ENCODE measurements at places on chromosomes 3 and 15. TPM values are rescaled to one million over a fixed set of nuclear protein-coding genes. Genes with fewer than 3 reads are reported as not detected.

CNTN6 gene
- 2.2 TPM for total RNA-seq

SI gene
- not detected for total RNA-seq

DNA sequence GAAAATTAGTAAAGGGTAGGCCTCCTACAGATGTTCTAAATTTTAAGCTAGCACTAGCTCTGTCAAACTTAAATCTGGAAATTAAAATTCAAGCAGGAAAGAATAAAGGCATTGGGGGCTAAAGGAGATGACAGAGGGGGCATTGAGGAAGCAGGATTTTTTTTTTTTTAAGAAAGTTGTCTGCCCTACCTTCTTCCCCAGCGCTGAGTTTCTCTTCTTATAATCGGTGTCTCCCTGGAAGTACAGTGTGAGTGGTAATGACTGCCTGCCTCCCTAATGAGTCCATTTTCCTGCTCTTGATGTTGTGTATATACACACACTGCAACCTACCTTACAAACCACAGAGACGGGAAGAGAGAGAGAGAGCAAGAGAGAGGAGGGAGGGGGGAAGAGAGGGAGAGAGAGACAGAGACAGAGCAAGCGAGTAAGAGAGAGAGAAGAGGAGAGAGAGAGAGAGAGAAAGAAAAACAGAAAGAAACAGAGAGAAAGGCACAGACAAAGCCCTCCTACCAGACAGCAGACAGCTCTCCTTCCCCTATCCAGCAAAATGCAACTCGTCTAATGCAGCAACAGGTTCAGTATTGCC lies 47.0 kb downstream of the ZBTB20 start:
- no peak overlapping the region for H3K4me3 ChIP-seq
- H3K27ac ChIP-seq = no peak overlapping the region
- DNase-seq = peak; percentile 1
- H3K36me3 ChIP-seq = peaks cover 5% of the 10 kb centered on the region
- H3K4me1 ChIP-seq = no peaks in the 10 kb centered on the region
- H3K27me3 ChIP-seq = no peaks in the 10 kb centered on the region

DNA sequence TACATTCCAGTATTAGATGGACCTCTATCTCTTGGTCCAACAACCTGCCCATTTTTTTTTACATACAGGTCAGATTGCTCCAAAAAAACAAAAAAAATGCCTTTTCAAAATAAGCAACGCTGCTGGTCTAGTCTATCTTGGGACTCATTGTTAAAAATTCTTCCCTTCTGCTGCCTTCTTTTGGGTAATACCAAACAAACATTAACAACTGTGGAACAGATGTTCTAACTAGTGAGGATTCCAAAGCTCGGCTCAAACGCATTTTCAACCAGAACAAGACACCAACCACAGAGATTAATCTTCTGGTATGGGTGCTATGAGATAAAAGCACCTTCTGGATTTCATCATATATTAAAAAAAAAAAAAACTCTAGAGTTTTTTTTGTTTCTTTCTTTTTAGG lies 24.7 kb downstream of the ARHGAP31 start:
- no peak overlapping the region for H3K4me3 ChIP-seq
- no peak overlapping the region for H3K27ac ChIP-seq
- no peaks in the 10 kb centered on the region for H3K36me3 ChIP-seq
- H3K27me3 ChIP-seq = peaks cover 25% of the 10 kb centered on the region
- no peak for DNase-seq

- H3K4me1 ChIP-seq = peaks cover 30% of the 10 kb centered on the region
- no peak for DNase-seq
- no peaks in the 10 kb centered on the region for H3K36me3 ChIP-seq
- no peak overlapping the region for H3K4me3 ChIP-seq
- peak overlapping the region; percentile 30 for H3K27ac ChIP-seq
Observed at GRCh38 chr3:62132027-62132602, 241.2 kb downstream of the FEZF2 start.

GRCh38 chr15:27705056-27705455 lies 394.1 kb downstream of the OCA2 start:
- H3K27me3 ChIP-seq = no peaks in the 10 kb centered on the region
- H3K4me1 ChIP-seq = peaks cover 19% of the 10 kb centered on the region
- no peak overlapping the region for H3K4me3 ChIP-seq
- H3K36me3 ChIP-seq = no peaks in the 10 kb centered on the region
- DNase-seq = peak; percentile 60
- H3K27ac ChIP-seq = no peak overlapping the region

Measured in neural progenitor cell (in vitro differentiated cells).